MCF 10A (cell line): ENCODE measurements at places on chromosomes 2 and 18. TPM values are rescaled to one million over a fixed set of nuclear protein-coding genes. Genes with fewer than 3 reads are reported as not detected.

DNA sequence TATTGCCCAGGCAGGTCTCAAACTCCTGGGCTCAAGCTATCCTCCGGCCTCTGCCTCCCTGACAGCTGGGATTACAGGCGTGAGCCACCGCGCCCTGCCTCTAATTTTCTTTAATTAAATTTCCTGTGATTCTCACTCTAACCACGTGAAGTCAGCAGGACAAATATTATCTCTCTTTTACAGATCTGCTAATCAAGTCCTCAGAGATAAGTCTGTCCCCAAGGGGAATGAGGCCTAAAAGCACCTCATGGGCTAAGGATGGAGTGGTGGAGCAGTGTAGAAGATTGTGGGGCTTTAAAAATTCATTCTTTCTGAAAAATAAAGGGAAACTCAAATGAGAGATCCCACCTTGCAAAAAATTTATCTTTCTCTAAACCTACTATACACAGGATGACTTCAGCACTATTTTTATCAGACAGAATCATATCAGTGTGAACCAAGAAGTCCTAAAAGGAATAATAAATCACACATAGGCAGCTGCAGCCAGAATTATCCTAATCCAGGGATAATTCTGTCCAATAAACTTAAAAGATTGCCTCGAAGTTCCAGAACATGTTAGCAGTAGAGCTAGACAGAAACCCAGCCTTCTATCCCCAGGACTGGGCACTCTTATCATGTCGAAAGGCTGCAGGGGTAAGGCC is 38.3 kb upstream of the BMPR2 start:
- DNase-seq = no peak

SH3BP4 gene
- total RNA-seq = 57.6 and 59.7 TPM in 2 replicates

DNA sequence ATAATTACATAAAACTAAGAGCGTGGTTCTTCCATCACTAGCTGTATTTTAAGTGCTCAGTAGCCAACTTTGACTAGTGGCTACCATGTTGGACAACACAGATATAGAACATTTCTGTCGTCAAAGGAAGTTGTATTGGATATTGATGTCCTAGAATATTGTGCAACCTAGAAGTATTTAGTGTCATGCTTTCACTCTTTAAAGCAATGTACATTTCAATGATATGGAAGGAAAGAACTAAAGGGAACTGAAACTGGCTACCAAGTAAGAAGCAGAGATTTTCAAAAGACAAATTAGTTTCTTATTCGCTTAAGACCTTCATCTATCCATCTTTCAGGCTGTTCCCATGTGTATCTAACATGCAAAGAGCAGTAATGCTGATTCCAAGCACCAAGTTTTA is 85.4 kb upstream of the EML6 start:
- DNase-seq = no peak

DNA sequence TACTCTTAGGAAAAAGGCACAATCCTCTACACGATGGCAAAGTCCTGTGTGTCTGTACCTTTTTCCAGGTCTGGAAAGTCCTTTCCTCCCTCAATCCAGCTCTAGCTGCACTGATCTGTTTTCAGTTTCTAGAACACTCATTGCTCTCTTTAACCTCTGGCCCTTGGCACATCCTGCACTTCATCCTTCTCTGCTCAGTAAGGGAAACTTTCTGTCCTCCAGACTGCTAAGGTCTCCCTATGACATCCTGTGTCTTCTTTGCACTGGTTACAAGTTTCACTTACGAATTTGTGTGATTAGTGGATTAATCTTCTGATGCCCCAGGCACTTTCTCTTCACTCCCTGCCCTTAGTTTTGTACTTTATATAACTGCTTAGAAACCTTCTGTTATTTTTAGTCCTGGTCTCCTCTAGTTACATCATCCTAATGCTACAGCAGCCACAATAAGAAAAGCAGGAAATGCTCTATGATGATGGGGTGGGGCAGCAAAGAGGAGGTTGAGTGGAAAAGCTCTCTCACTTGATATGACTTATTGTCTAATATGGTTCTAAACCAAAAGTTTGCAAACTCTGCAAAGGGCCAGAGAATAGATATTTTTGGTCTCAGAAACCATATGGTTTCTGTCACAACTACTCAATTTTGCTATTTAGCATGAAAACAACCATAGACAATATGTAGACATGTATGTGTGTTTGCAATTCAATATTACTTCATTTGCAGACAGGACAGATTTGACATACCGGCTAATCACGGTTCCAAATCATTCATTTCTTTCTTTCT is 568.2 kb downstream of the THSD7B start:
- peak; percentile 41 for DNase-seq

WNT10A gene
- total RNA-seq = 0.44 TPM in 1 of 2 replicates, not detected in the other

- no peak for DNase-seq
Measured at GRCh38 chr2:21920721-21921120, 797.0 kb downstream of the TDRD15 start.

- no peak for DNase-seq
Measured at GRCh38 chr18:63562284-63562683, 20.1 kb downstream of the SERPINB12 start.
